ENCODE measurements at places on chromosomes 11 and 22.

DNA sequence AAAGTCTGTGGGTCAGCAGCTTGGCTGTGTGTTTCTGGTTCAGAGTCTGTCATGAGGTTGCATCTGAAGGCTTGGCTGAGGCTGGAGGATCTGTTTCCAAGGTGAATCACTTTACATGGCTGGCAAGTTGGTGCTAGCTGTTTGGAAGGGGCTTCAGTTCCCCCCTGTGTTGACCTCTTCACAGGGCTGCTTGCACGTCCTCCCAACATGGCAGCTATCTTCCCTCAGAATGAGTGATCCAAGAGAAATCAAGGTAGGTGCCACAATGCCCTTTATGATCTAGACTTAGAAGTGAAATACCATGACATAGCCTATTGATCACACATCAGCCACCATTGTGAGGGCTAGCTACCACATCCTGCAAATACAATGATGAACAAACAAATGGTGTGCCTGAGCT lies 9.9 kb downstream of the APOA4 start:
- no peak for DNase-seq

GRCh38 chr11:112670806-112671570 lies 290.2 kb upstream of the NCAM1 start:
- DNase-seq, result no peak

DNA sequence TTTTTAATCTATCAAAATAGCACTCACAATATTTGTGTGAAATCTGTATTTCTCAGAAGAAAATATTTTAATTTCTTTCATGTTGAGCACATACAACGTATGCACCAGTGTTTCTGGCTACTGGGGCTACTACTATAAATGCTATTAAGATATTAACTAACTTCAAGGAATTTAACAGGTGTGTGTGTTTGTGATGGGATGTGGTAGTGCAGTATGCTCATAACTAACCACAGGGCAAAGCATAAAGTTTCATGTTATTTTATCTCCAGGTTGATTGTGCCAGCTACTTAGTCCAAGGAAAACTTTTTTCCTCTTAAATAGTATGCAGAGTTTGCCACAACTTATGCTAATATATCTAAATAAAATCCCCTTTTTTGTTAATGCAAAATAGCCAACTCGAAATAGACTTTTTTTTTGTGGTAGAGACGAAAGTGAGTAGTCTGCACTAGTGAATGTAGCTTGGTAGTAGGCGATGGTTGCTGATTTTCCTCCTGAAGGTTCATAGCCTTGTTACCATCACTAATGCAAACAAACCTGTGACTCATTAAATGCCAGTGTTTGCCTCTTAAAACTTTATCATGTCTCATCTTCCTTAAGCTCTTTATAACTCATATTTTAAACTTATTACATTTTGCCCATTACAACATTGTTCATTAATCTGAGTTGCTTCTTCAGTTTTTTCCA lies 565.5 kb upstream of the ANO3 start:
- DNase-seq, result no peak

DNA sequence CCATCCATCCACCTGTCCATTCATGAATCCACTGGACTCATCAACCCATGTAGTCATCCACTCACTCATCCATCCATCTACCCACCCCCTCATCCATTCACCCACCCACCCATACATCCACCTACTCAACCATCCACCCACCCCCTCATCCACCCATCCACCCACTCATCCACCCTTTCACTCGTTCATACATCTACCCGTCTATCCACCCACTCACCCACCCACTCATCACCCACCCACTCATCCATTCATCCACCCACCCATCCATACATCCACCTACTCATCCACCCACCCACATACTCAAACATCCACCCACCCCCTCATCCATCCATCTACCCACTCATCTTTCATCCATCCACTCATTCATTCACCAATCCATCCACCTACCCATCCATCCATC lies 37.7 kb downstream of the RTL6 start:
- no peak for DNase-seq

- no peak for DNase-seq
These were observed 4.0 kb downstream of the B3GNT6 start for GRCh38 chr11:77038029-77038824.

DNA sequence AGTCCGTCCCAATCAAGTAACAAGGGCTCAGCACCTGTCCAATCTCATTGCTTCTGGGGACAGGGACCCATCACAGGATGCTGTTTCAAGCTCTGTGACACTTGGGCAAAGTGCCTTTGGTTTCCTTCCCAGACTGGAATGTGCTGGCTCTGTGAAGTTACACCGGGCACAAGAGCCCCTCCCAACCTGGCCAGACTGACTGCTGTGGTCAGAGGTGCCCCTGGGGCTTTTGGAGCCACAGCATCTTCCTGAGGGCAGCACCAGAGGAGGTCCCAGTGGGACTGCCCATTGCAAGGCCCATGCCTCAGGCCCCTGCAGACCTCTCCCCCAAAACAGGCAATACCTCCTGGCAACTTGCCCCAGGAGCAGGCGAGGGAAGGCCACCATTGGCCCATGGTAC lies 155.2 kb upstream of the GRK3 start:
- no peak for DNase-seq

DNA sequence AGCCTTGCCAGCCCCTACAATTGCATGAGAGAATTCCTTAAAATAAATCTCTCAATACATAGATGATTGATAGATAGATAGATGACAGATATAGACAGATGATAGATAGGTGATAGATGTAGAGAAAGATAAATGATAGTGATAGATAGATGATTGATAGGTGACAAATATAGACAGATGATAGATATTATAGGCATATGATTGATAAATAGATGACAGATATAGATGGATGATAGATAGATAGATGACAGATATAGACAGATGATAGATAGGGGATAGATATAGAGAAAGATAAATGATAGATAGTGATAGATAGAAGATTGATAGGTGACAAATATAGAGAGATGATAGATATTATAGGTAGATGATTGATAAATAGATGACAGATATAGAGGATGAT lies 564.6 kb downstream of the ETS1 start:
- no peak for DNase-seq

GRCh38 chr11:60348116-60348515 lies 21.1 kb downstream of the MS4A6E start:
- DNase-seq, result no peak

GRCh38 chr11:43377389-43377788 lies 18.7 kb downstream of the TTC17 start:
- DNase-seq, result no peak

GRCh38 chr11:10488934-10489691 lies 34.0 kb downstream of the AMPD3 start:
- DNase-seq, result peak; percentile 7

DNA sequence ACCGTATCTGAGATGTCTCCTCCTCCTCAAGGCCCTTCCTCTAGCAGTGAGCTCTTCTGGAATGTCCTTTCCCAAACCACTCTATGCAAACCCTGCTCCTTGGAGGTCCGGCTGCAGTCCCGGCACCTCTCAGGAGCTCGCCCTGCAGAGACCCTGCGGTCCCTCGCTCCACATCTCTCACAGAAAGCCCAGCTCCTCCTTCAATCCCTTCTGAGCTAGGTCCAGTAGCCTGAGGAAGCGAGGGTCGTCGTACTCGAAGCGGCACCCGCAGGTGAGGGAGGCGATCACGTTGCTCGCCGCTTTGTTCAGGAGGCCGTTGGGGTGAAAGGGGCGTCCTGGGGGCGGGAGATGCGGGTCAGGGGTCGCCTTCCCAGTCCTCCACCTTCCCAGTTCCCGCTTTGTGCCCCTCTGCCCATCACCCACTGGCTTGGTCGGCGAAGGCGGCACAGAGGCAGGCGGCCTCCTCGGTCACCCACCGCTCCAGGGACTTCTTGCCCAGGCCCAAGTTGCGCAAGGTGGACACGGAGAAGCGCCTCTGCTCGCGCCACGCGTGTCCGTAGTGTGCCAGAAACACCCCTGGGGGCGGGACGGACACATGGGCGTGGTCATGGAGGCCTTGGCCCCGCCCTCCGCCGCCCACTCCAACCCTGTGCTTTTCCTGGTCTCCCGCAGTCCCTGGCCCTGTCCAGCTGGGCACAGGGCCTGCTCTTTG lies 21.5 kb upstream of the CYP2D6 start:
- DNase-seq, result no peak

GRCh38 chr11:63599211-63600122 lies 14.8 kb downstream of the PLAAT3 start:
- no peak for DNase-seq

DNA sequence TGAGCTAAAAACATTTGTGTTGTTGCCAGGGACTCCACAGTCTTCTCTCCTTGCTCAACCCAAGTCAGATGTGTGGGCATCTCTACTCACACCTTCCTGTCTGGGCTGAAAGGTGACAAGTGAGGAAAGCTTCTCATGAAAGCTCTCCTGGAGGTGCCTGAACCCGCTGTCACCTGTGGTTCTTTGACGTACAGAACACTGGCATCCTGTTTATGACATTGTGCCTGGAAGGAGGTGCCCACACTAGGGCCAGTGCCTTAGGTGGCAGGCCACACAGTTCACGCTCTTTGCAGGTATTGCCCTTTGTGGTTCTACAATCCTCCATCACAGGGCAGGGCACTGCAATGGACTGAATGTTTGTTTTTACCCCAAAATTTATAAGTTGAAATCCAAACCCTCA lies 108.5 kb downstream of the CD44 start:
- peak; percentile 91 for DNase-seq

GRCh38 chr22:44127356-44127755 lies 53.4 kb upstream of the PARVG start:
- DNase-seq, result no peak

GRCh38 chr22:43088627-43088983 lies 586 bp downstream of the TTLL1 start:
- DNase-seq, result no peak
